ENCODE measurements at places on chromosomes 5 and 9. TPM values are rescaled to one million over a fixed set of nuclear protein-coding genes. Genes with fewer than 3 reads are reported as not detected.

Gene WWC1
- total RNA-seq: 1.1 TPM

Gene SLC28A3
- not detected for total RNA-seq

Gene PCDHA1
- not detected for total RNA-seq

Gene ADGRD2
- not detected for total RNA-seq

DNA sequence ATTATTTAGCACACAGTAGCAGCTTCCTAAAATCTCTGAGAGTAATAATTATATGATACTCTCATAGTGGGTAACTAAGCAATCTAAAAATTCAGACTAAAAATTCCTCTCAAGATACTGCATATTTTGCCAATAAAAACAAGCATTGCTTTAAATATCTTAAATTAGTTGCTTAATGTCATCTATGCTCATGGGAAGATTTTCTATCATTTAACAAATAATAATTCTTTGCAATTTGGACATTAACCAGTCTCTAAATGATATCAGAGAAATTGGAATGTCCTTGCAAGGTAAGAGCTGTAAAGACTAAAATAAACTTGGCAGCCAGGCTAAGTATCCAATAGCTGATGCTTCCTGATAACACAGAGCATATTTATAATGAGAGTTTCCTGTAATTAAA lies 221.8 kb downstream of the SNCAIP start:
- no peaks in the 10 kb centered on the region for H3K27me3 ChIP-seq
- no peak for DNase-seq
- H3K27ac ChIP-seq: no peak overlapping the region
- H3K36me3 ChIP-seq: no peaks in the 10 kb centered on the region
- H3K4me1 ChIP-seq: no peaks in the 10 kb centered on the region

- no peak for DNase-seq
- H3K4me3 ChIP-seq: peak within 1 kb of the TSS; percentile 59
- peaks cover 29% of the 10 kb centered on the region for H3K4me1 ChIP-seq
- H3K27me3 ChIP-seq: peaks cover 65% of the 10 kb centered on the region
- no peaks in the 10 kb centered on the region for H3K36me3 ChIP-seq
These were observed at the start of gene FBN2 for GRCh38 chr5:128538000-128538249. TSS of gene FBN2 (minus strand) at chr5:128538245. CDS start at chr5:128537603, 642 bp downstream.

- H3K27ac ChIP-seq: no peak overlapping the region
- no peaks in the 10 kb centered on the region for H3K36me3 ChIP-seq
- H3K4me1 ChIP-seq: no peaks in the 10 kb centered on the region
These were observed 90.7 kb upstream of the ADRA1B start for GRCh38 chr5:159825551-159826051.

DNA sequence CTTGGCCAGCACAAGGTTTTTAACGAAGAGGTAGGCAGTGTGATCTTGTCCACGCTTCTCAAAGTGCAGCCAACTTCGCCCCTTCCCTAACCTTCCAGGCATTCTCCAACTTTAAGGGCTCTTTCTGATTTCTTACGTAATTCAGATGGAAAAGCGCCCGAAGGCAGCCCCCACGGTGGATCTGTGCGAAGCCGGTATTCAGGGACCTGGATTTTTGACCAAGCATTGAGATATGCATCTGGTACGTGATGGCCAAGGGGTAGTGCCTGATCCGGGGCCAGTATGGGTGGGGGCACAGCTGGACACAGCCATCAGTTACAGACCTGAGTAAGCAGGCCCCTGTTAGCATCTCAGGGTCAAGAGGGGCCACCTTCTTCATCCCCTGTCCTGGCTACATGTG lies 80.0 kb downstream of the AMBP start:
- no peaks in the 10 kb centered on the region for H3K27me3 ChIP-seq
- H3K4me3 ChIP-seq: no peak overlapping the region
- DNase-seq: no peak
- no peaks in the 10 kb centered on the region for H3K4me1 ChIP-seq
- H3K36me3 ChIP-seq: no peaks in the 10 kb centered on the region
- no peak overlapping the region for H3K27ac ChIP-seq

DNA sequence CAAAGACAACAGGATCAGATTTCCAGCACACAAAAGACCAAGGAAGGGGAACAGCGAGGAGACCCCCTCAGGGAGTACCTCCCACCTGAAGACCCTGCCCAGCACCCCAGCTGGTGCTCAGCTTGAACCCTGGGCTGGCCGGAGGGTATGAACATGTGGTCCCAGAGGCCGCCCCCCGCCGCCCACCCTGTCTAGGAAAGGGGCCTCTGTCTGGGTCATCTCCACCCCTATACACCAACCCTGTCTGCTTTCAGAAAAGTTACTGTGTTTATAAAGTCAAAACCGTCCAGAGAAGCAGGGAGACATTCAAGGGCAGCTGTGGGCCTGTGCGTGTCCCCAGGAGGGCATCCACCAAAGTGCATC lies 72.2 kb downstream of the ADAMTS2 start:
- no peak overlapping the region for H3K4me3 ChIP-seq
- no peak overlapping the region for H3K27ac ChIP-seq
- peaks cover 43% of the 10 kb centered on the region for H3K4me1 ChIP-seq
- H3K27me3 ChIP-seq: no peaks in the 10 kb centered on the region

DNA sequence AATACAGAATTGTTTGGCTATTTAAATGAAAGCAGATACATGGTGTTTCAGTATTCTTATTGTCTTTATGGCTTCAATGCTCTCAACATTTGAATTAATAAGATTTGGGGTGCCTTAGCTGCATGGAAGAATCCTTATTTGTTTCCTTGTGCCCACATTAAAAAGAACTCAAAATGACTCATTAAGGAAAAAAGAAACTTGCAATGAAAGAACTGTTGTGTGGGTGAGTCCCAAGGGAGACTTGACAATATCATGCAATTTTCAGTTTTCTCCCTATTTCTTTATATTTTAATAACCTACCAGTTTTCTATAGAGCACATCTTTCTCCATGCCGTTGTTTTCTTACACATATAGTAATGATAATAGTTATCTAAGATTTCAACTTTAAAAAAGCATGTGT lies 404.0 kb downstream of the PDE4D start:
- H3K4me1 ChIP-seq: peaks cover 18% of the 10 kb centered on the region
- no peaks in the 10 kb centered on the region for H3K27me3 ChIP-seq
- no peak overlapping the region for H3K27ac ChIP-seq
- H3K36me3 ChIP-seq: no peaks in the 10 kb centered on the region
- no peak for DNase-seq

DNA sequence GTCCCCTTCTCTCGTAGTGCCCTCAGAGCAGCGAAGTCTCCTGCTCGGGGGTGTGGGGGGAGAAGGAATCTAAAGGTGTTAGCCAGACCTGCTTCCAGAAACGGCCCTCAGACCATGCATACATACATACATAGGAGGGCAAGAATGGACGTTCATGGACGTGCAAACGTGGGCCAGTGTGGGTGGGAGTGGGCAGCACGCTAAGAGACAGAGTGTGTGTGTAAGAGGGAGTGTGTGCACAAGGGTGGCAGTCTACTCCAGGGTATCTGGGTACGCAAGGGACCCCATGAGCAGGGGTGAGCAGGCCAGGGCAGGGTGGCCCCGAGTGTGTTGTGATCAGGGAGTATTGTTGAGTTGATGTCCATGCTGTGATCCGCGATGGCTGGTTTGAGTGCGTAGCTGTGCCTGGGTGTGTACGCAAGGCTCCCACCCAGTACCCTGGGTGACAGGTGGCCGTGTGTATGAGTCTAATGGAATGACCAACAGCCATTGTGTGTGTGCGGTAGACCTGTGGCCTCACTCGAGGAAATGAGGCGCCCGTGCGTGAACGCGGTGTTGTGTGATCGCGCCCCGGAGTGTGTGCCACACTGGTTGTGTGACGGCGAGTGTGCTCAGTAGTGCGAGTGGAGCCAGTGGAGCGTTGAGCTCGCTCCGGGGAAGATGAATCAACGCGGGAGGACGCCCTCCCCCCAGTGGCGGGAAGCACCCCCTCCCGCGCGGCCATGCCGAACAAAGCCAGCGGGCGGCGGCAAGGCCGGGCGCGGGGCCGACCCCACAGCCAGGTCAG lies 826 bp downstream of the GPRIN1 start:
- H3K27ac ChIP-seq: no peak overlapping the region
- H3K4me1 ChIP-seq: peaks cover 18% of the 10 kb centered on the region
- DNase-seq: no peak
- H3K27me3 ChIP-seq: peaks cover 41% of the 10 kb centered on the region
- H3K36me3 ChIP-seq: no peaks in the 10 kb centered on the region

DNA sequence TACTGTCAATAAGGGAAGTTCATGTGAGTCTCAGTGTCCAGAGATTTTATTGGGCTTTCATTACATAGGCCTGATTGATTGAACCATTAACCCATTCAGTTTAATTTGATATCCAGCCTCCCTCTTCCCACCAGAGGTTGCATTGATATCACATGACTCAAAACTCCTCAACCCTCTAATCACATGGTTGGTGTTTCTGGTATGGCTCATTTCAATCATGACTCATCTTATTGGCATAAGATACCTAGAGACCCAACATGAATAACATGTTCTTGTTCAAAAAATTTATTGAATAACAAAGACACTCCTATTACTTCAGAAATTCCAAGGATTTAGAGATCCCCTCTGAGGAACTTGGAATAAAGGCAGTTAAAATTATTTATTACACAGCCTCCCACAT lies 982.2 kb downstream of the TLE1 start:
- H3K36me3 ChIP-seq: no peaks in the 10 kb centered on the region
- no peaks in the 10 kb centered on the region for H3K27me3 ChIP-seq
- no peak overlapping the region for H3K27ac ChIP-seq
- H3K4me1 ChIP-seq: no peaks in the 10 kb centered on the region
- no peak for DNase-seq

DNA sequence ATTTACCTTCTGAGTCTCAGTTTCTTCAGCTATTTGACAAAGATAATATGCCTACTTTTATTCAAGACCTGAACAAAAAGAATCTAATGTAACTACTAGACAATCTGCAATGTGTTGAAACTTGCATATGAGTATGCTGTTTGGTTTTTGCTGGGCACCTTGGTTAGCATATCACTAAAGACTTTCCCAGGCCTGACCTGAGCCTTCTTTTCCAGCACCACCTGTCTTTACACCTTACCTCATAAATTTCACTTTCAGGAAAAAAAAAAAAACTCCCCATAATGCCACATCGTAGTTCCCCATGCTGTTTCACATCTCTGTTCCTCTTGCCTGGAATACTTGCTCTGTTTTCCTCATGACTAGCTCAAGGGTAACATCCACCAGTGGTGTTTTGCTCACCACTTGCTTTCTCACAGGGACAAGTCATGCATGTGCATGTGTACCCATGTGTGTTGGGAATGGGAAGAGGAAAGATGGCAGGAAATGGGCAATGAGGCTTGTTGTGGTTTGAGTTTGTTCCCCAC lies 45.6 kb upstream of the TLE4 start:
- no peaks in the 10 kb centered on the region for H3K27me3 ChIP-seq
- H3K27ac ChIP-seq: no peak overlapping the region
- H3K4me1 ChIP-seq: no peaks in the 10 kb centered on the region
- no peaks in the 10 kb centered on the region for H3K36me3 ChIP-seq
- no peak for DNase-seq
- H3K4me3 ChIP-seq: no peak overlapping the region

DNA sequence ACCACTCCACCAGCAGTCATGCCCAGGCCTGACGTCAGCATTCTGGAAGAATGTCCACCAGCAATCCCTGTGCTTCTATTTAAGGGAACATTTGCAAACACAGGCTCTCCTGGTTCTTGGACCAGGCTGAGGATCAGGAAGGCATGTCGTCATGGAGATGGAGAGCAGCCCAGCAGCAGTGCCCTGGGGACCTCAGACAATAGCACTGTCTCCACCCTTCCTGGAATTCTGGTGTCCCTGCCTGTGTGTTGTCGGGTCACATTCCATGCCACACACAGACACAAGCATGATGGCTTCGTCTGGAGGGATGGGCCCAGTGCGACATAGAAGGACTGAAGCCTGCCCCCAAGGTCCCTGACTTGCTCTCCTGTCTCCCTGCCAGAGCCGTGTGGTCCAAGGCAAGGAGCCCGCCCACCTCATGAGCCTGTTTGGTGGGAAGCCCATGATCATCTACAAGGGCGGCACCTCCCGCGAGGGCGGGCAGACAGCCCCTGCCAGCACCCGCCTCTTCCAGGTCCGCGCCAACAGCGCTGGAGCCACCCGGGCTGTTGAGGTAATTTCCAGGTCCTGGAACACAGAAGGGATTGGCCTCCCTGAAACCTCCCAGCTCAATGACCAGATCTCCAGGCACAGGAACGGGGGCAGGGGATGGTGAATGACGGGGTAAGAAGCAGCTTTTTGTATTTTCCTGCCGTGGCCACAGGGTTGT lies 43.8 kb downstream of the STOM start:
- no peak overlapping the region for H3K4me3 ChIP-seq
- peaks cover 73% of the 10 kb centered on the region for H3K36me3 ChIP-seq
- DNase-seq: peak; percentile 98
- H3K4me1 ChIP-seq: peaks cover 63% of the 10 kb centered on the region
- no peaks in the 10 kb centered on the region for H3K27me3 ChIP-seq

DNA sequence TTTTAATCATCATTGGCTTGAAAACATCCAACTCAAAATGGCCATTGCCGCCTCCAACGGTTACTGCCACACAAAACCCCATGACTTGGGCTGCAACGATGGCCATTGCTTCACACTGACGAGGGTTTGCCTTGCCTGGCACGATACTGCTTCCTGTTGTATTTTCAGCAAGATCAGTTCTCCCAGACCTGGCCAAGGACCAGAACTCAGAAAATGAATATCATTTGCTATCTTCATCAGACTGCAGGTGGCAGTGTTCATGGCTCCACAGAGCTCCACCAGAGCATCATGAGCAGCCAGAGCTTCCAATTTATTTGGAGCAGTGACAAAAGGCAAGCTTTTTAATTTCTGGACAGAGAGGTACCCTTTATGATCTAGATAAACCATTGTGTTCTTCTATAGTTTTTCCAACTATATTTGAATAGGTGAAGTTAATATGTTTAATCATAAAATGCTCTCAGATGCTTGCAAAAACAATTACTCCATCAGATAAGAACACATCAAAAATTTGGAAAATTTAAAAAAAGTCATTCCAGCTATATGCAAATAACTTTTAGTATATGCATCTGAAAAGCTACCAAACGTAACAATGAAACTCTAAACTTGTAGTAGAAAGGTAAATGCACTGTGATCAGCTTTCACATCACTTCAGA lies 10.4 kb downstream of the AMACR start:
- no peak overlapping the region for H3K4me3 ChIP-seq
- no peaks in the 10 kb centered on the region for H3K4me1 ChIP-seq
- peak overlapping the region; percentile 31 for H3K27ac ChIP-seq
- no peaks in the 10 kb centered on the region for H3K36me3 ChIP-seq
- DNase-seq: peak; percentile 83
- H3K27me3 ChIP-seq: no peaks in the 10 kb centered on the region

Data from sigmoid colon (tissue), 7 donors.